ENCODE measurements at places on chromosomes 11 and 22. TPM values are rescaled to one million over a fixed set of nuclear protein-coding genes. Genes with fewer than 3 reads are reported as not detected.

DNA sequence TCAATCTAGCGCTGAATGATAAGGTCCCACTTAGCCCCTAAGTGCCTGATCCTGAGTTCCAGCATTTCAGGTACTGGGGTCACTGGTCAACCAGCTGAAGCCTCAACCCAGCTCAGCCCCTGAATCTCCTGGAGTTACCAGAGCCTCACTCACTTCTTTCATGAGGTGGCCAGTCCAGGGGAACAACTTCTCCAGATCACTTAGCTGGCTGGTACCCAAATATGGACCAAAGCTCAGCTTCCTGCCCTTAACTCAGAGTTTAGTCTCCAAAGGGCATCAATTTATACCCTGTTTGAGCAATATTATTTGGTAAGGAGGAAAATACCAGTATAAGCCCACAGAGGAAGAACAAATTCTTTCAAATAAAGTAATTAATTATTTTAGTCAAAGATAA is 105.6 kb downstream of the SLC1A2 start:
- DNase-seq, result no peak

The NXPE4 gene
- total RNA-seq, result not detected

DNA sequence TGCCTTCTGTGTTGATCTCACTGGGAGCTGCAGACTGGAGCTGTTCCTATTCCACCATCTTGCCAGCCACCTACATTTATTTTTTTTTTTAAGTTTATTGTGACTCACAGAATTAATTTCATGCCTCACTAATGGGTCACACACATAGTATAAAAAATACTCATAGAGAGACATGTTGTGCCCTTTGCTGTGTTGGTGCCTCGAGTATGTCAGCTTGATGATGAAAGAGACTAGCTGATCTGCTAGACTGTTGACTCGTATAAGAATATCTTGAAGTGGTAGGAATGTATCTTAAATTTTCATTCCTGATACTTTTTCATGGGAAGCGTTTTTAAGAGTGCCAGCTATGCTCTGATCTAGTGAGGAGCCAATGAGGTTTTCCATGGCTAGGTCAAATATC is 28.6 kb upstream of the AMPD3 start:
- peak; percentile 23 for DNase-seq

DNA sequence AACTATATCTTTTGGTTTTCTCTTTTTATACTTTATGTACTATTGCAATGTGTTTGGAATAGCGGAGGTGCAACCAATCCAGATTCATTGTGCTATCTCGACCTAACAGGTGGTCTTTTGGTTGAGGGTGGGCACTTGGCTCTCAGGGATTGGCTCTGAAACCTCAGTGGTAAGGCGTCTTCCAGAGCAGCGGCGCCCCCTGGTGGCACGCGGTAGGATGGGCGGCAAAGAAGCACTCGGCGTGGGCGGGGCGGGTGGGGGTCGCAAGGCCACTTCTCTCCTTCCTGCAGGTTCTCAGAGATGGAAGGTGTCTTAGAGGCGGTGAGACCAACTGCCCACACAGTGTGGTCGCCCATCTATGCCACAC is 19.2 kb upstream of the PLET1 start:
- DNase-seq, result peak; percentile 43

- DNase-seq, result no peak
Measured at GRCh38 chr11:95699631-95700470, 89.7 kb downstream of the FAM76B start.

DNA sequence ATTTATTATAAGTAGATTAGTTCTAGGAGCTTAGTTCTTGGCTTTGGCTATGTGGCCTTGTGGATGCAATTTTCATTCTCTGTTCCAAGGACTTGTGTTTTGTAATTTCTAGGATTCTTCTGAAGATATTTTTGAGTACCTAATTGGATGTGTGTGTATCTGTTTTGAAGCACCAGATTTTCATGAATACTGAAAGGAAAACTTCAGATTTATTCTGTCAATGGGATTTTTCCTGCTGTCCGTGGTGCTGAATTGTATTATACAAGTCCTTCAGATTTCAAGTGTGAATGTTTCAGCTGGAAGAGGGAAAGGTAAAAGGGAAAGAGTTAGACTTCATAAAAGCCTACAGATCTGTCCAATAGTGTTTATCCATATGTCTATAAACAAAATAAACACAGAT is 18.2 kb upstream of the SYN3 start:
- no peak for DNase-seq
